Osteoblast (primary cell): ENCODE measurements at places on chromosomes 7 and 10. TPM values are rescaled to one million over a fixed set of nuclear protein-coding genes. Genes with fewer than 3 reads are reported as not detected.

Gene SPDYE18
- not detected in 2 replicates for total RNA-seq

Gene SUGCT
- 21.7 and 25.9 TPM in 2 replicates for total RNA-seq

Gene MSS51
- total RNA-seq: 2.2 and 2.4 TPM in 2 replicates

Gene OPALIN
- not detected in 2 replicates for total RNA-seq

Gene ADAM22
- total RNA-seq: 0.36 and 0.59 TPM in 2 replicates

Gene PON1
- total RNA-seq: not detected in 2 replicates

Gene DEPP1
- total RNA-seq: 43.6 and 87.6 TPM in 2 replicates

DNA sequence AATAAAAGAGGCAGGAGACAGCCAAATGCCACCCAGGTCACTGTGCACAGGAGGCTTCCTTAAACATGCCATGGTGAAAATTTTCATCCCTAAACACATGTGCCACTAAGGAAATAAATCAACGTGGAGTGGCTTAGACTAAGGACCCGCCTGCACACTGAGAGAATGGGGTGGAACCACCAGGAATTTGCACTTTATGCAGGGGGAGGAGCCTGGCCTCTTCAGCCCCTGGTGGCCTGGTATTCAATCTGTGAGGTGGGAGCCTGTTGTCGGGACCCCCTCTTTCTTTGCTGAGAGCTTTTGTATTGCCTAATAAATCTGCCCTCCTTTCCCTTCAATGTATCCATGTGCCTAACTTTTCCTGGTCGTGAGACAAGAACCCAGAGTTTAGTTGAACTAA, 204.6 kb upstream of the NRP1 start:
- H3K27me3 ChIP-seq: no peaks in the 10 kb centered on the region
- no peak overlapping the region for H3K27ac ChIP-seq
- no peaks in the 10 kb centered on the region for H3K36me3 ChIP-seq
- no peak overlapping the region for H3K4me3 ChIP-seq
- DNase-seq: no peak

DNA sequence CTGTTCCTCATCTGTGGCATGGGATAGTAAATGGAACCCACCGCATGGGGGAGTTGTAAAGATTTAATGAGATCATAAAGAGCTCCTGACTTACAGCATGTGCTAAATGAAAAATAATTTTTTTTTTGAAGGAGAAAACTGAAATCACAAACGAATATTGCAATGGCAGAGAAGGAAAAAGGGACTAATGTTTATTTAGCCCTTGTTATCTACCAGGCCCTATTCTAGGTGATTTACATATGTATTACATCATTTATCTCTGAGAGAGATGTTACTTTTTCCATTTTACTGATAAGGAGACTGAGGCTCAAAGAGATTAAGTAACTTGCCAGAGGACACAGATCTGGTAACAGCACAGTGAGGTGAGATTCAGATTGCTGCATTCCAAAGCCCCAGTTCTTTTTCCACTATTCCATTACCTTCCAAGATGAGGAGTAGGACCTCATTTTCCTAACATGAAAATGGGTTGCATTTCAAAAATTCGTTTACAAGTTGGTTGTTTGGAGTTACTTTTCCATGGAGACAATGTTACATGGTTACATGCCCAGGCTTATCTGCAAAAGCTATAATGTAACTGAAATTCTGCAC, 28.6 kb downstream of the VCL start:
- DNase-seq: no peak
- H3K4me3 ChIP-seq: no peak overlapping the region
- peak overlapping the region; percentile 56 for H3K27ac ChIP-seq
- H3K36me3 ChIP-seq: peaks cover 7% of the 10 kb centered on the region

- H3K27ac ChIP-seq: no peak overlapping the region
- no peaks in the 10 kb centered on the region for H3K27me3 ChIP-seq
- H3K4me1 ChIP-seq: peaks cover 4% of the 10 kb centered on the region
- H3K36me3 ChIP-seq: no peaks in the 10 kb centered on the region
- no peak for DNase-seq
- no peak overlapping the region for H3K4me3 ChIP-seq
These were observed 15.6 kb downstream of the GRIFIN start for GRCh38 chr7:2460641-2461040.

DNA sequence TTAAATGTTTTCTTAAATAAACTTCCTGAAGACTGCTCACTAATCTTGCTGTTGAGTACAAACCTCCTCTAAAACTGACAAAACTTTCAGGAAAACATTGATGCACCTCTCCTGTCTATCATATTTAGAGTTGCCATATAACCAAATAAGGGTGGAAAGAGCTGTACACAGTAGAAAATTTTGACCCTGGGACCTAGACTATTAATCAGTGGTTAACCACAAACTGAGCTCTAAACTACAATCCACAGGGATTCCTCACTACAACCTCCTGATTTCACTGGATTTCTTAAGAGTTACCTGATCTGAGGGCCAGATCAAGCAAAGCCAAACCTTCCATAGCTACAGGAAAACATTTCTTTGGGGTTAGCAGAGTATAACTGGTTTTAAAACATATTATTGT, 39.9 kb upstream of the WNT16 start:
- no peaks in the 10 kb centered on the region for H3K27me3 ChIP-seq
- H3K4me3 ChIP-seq: no peak overlapping the region
- DNase-seq: peak; percentile 66
- no peaks in the 10 kb centered on the region for H3K36me3 ChIP-seq

DNA sequence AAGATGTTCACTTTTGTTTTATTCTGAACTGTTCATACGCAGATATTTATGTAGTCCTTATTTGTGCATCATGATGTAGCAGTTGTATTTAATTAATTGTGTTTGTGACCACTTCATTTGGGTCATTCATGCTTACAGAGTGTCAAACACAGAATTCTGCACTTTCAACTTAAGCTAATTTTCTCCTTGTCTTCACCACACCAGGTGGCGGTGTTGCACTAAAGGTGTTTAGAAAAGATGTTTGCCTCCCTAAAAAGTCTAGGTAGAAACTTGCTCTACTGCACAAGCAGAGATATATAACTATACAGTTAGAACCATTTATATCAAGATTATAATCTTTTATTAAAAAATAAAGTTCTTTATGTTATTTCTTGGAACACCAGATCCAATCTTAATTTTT, 1.3 kb upstream of the TAS2R38 start:
- H3K27me3 ChIP-seq: no peaks in the 10 kb centered on the region
- no peak overlapping the region for H3K4me3 ChIP-seq
- DNase-seq: no peak
- no peaks in the 10 kb centered on the region for H3K4me1 ChIP-seq
- H3K27ac ChIP-seq: no peak overlapping the region

DNA sequence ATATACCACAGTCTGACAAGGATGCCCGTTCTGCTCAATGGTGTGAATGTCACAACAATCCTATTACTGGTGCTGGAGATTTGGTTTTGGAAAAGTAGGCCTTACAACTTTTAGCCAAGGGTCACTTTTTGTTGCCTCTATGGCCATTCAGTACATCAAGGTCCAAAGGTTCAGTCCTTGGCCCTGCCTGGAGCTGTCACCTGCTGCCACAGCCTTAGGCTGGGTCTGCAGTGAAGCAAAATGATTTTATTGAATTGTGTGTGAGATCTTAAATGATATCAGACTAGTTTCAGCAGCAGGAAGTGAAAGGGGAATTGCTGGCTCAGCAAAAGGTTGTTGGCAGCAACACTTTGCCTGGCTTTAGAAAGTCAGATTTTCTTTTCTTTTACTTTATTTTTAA, 427.6 kb downstream of the THSD7A start:
- no peaks in the 10 kb centered on the region for H3K4me1 ChIP-seq
- H3K27ac ChIP-seq: no peak overlapping the region
- no peaks in the 10 kb centered on the region for H3K27me3 ChIP-seq
- no peak for DNase-seq

- peaks cover 6% of the 10 kb centered on the region for H3K27me3 ChIP-seq
- H3K4me1 ChIP-seq: no peaks in the 10 kb centered on the region
- no peaks in the 10 kb centered on the region for H3K36me3 ChIP-seq
These were observed 8.0 kb downstream of the IKZF1 start for GRCh38 chr7:50312250-50313162.

GRCh38 chr10:91598211-91598977, 34.5 kb downstream of the PPP1R3C start:
- no peak for DNase-seq
- H3K36me3 ChIP-seq: no peaks in the 10 kb centered on the region
- H3K27me3 ChIP-seq: no peaks in the 10 kb centered on the region

DNA sequence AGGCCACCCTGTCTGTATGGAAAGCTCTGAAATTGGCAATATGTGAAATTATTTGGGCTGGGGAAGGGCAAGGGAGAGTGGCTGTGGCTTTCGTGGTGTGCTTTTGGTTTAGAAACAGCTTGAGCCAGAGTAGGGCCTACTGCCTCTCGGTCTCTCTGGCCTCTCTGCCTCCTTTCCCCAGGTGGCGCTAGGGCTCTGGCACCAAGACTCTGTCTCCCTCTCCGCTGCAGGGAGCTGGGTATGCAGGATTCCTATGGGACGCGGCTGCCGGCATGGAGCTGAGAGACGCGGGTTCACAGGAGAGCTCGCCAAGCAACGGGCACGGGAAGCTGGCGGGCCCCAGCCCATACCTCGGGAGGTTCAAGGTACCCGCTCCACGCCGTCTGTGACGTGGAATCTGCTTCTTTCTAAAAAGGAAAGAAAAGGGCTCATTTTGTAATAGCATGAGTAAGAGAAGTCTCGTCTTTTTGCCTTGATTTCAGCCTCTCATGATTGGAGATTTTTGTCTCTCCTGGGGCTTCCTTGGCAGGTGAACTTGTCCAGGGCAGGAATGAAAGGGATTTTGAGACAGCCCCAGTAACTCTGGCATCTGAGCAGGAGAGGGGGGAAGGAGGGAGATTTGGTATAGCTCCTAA, 105.1 kb upstream of the ANLN start:
- H3K36me3 ChIP-seq: no peaks in the 10 kb centered on the region
- peaks cover 23% of the 10 kb centered on the region for H3K4me1 ChIP-seq
- H3K27me3 ChIP-seq: no peaks in the 10 kb centered on the region
- no peak overlapping the region for H3K27ac ChIP-seq
- peak; percentile 31 for DNase-seq

DNA sequence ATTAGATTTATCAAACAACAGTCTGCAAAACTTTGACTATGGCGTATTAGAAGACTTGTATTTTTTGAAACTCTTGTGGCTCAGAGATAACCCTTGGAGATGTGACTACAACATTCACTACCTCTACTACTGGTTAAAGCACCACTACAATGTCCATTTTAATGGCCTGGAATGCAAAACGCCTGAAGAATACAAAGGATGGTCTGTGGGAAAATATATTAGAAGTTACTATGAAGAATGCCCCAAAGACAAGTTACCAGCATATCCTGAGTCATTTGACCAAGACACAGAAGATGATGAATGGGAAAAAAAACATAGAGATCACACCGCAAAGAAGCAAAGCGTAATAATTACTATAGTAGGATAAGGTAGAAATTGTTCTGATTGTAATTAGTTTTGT, 31.4 kb downstream of the LRRC17 start:
- H3K4me1 ChIP-seq: no peaks in the 10 kb centered on the region
- no peak overlapping the region for H3K27ac ChIP-seq
- no peak for DNase-seq
- H3K27me3 ChIP-seq: no peaks in the 10 kb centered on the region
- no peaks in the 10 kb centered on the region for H3K36me3 ChIP-seq

- peaks cover 5% of the 10 kb centered on the region for H3K27me3 ChIP-seq
- no peak overlapping the region for H3K4me3 ChIP-seq
- no peak for DNase-seq
- peak overlapping the region; percentile 39 for H3K27ac ChIP-seq
- H3K36me3 ChIP-seq: no peaks in the 10 kb centered on the region
These were observed 130.7 kb upstream of the KMT2E start for GRCh38 chr7:104883248-104883717.

- H3K27ac ChIP-seq: no peak overlapping the region
- H3K4me3 ChIP-seq: no peak overlapping the region
- DNase-seq: no peak
- no peaks in the 10 kb centered on the region for H3K4me1 ChIP-seq
- H3K27me3 ChIP-seq: peaks cover 4% of the 10 kb centered on the region
These were observed 99.3 kb upstream of the NFE2L3 start for GRCh38 chr7:26052706-26053105.

DNA sequence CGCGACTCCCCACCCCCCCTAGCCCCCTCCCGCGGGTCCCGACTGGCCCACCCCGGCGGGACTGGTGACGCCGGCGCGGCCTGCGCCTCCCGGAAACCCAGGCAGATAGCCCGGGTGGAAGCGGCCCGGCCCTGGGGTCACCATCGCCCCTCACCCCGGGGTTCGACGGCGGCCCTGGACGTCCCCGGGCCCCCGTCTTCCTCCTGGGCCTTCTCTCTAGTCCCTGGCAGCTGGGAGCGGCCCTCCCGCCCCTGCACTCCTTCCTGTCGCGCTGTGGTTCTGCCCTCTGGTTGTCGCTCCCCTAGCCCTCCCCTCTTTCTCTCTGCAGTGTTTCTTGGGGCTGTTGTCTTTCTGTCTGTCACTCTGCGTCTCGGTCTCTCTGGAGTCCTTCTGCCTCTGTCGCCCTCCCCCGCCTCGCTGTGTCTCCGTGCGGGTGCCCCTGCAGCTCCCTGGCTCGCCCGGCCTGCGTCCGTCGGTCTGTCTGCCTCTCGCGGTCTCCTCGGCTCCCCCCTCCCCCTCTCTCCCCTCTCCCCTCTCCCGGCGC, 90.5 kb upstream of the PAX2 start:
- H3K36me3 ChIP-seq: no peaks in the 10 kb centered on the region
- peaks cover 72% of the 10 kb centered on the region for H3K27me3 ChIP-seq
- no peak overlapping the region for H3K27ac ChIP-seq

DNA sequence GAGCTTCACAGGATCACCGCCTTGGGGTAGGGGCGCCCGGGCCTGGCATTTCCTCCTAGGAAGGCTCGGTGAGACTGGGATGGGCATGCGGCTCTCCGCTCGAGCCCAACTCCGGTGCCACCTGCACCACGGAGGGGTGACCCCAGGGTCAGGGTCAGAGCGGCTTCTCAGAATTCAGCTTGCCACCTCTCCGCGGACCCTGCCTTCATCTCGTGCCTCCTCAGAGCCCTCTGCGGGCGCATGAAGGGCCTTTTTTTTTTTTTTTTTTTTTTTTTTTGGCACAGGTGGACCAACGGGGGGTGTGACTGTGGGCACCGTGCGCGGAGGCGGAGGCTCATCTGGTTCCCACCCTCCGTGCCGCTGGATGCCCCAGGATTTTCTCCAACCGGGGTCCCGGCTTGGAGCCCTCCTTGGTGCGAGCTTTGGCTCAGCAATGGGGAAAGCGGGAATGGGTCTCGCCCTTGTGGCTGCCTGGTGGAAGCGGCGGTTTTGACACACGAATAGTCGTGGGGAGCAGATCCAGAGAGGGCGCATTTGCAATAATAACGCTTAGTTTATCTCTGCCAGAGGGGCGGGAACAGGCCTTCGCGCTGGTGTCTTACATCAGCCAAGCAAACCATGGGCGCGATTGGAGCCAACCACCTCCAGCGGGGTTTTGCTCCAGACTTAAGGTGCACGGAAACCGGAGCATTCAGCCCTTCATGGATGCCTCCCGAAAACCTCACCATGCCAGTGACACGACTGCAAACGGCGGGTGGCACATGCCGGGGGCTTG, 5.0 kb upstream of the TNRC18 start:
- DNase-seq: peak; percentile 93
- peaks cover 11% of the 10 kb centered on the region for H3K36me3 ChIP-seq
- peaks cover 14% of the 10 kb centered on the region for H3K4me1 ChIP-seq

DNA sequence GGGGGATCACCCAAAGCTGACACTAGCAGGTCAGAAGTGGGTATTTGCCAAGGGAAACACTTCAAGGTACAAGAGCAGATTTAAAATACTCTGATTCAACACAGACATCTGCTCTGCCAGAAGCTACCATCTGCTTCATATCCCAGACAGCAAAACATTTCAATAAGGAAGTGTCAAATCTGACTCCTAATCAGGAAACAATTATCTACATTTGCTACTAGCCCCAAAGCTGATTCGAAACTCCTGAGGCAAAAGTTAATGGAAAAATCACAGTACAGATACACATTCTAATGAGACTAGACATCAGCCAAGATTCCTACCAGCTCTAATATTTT, 48.9 kb downstream of the PARD3 start:
- DNase-seq: no peak
- H3K4me3 ChIP-seq: no peak overlapping the region
- H3K4me1 ChIP-seq: peaks cover 8% of the 10 kb centered on the region
- H3K36me3 ChIP-seq: no peaks in the 10 kb centered on the region
